ENCODE measurements at places on chromosomes 4 and X.

DNA sequence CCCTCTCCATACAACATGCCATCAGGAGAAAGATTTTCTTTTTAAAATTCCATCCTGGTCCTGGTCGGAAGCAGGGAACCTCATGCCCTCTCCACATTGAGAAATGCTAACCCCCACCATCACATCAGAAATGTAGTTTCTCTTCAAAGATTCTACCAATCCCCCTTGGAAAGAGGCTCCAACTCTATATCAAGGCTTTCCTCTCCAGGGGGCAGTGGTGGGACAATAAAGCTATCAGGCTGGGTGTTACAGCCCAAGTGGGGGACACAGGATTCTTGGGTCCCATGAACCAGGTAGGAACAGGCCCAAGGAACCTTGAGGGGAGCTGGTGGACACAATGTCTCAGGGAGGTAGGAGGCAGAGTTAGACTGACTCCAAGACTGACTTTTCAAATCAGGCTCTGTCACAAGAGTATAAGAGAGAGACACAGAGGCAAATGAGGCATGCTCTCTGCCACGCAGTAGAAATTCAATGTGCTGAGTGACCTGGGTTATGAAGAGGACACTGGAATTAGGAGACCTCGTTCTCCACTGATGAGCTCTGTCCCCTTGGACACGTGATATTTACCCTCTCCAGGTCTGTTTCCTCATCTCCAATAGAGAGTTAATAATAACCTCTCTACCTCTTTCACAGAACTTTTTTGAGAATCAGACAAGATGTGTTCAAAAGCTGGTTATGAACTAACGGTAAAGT, 4.5 kb downstream of the GJB1 start:
- DNase-seq = no peak

DNA sequence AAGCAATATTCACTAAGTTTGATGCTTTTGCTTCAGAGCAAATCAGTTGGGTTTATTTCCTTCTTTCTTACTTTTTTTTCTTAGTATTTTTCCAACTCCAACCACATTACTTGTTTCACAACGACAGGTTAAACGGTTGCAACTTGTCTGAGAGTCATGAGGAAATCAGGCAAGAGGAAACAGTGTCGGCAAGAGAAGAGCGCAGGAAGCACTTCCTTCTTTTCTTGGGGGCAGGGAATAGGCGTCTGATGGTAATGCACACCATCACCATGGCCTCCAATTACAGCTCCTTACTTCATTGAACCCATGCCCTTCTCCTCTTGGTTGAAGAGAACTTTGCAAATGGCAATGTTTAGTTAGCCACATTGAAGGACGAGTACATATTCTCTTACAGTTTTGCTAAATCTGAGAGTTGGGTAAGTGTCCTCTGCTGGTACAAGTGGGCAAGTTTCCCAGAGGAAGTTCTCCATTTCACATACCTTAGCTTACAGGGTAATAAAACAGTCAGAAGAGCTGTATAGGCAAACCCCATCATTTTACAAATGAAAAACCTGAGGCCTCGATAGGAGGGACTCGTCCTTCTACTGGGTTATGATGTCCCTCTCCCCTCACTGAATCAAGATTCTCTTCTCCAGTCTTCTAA, 8.3 kb upstream of the CXCL8 start:
- no peak for DNase-seq

GRCh38 chrX:114800719-114801118, 216.7 kb downstream of the IL13RA2 start:
- DNase-seq = no peak

DNA sequence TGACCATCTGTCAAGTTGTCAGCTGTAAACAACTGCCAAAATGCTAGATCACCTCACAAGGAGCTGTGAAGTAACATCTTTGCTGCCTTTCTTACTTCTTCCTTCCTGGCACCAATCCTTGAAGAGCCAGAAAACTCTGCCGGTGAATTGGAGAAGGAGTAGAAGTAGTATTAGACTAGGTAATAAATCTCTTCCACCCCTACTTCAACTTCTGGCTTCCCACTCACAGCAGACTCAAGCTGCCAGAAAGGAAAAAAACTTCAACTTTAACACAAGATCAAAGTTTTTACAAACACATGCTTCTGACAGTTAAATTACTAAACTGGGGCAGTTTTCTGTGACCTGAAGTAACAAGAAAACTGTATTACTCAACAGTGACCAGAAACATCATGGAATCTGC, 164.7 kb upstream of the SLC7A11 start:
- no peak for DNase-seq

DNA sequence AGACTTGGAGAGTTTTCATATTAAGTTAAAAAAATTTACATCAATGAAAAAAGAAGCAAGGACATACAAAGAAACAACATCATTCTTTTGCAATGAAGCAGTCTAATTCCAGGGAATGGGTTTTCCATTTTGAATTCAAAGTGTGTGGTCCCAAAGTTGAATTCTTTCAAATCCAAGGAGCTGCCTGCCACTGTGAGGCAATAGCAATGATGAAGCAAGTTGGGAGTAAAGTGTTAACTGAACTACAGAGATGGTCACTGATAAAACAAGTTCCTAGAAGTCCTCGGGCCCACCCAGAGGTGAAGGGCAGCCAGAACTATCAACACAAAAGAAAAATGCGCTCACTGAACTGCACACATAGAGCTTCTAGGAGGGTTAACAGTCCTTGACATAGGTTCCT, 115.9 kb downstream of the RAB28 start:
- no peak for DNase-seq
